Suppressor macrophage treated with lipopolysaccharide for 1 hour (primary cell): ENCODE measurements at places on chromosomes 1 and 21.
A peak's percentile ranks its signal among the peaks of the same experiment; 100 is the strongest.

- DNase-seq: no peak
Observed at GRCh38 chr1:26493267-26493666, 21.0 kb downstream of the HMGN2 start.

- DNase-seq: no peak
Observed at GRCh38 chr1:19814681-19815503, at the start of gene RNF186. Gene RNF186, minus strand, starts transcription at chr1:19815283. Its CDS starts 182 bp downstream, at chr1:19815101.

- no peak for DNase-seq
Observed at GRCh38 chr1:31727195-31727594, 23.4 kb upstream of the COL16A1 start.

GRCh38 chr1:149877211-149877946 lies 22.0 kb upstream of the BOLA1 start:
- DNase-seq: no peak

DNA sequence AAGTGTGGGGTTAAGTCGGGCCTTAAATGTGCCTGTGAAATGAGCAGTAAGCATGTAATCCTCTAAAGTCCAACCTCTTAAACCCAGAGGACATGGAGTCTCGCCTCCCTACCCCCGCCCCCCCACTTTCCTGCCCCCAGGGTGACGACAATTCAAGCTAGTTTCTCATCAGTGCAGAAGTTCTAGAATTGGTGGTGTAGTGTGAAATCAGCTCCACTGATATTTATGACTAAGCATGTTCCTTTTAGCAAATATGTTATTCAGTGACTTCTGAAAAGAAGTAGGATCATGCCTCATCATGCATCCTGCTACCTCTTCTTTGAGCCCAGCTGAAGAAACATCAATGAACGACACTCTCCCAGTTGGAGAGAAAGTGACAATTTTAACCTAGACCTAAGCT lies 2.6 kb upstream of the ABCB10 start:
- DNase-seq: peak; percentile 48

GRCh38 chr1:24127134-24127800 lies 15.3 kb upstream of the MYOM3 start:
- DNase-seq: no peak

DNA sequence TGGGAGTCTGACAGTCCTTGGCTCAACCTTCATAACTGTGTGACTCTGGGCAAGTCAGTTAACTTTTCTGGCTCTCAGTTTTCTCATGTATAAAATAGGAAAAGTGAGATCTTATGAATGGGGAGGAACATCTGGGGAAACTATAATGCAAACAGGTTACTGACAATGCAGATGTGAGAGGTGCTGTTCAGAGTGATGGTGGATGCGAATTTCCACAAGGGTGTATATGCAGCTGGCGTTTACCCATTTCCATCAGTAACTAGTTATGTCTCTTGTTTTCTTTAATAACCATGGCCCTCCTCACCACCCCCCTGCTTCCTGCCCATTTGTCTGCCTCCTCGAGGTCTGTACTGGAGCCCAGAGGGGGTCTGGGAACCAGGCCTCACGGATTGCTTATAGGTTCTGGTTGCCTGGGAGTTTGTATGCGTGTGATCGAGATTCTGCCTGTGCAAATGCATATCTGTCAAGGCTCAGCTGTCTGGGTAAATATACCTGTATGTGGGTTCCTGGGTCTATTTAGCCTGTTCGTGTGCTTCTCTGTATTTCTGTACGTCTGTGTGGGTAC lies 44.4 kb downstream of the AHDC1 start:
- no peak for DNase-seq

- DNase-seq: peak; percentile 68
Observed at GRCh38 chr1:156804572-156805243, 11.9 kb downstream of the SH2D2A start.
